GM18507 (cell line): ENCODE measurements at places on chromosomes 2 and 18.

GRCh38 chr2:23146011-23146410, 239.0 kb upstream of the KLHL29 start:
- DNase-seq: no peak

DNA sequence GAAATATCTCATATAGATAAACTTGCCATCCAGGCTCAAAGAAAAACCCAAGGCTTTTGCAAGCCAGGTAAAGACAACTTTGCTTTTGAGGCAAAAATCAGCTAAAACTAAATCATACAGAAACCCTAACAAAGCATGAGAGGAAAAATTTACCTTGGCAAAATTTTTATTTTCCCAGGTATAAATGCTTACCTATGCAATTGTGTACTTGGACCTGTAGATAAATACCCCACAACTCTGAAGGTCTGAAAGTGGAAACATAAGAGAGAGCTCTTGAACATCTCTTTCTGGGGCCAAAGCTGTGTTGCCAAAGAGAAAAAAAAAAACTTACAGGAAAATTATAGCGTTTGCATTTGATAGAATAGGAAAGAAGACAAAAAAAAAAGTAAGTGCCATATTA, 14.6 kb upstream of the CSRNP3 start:
- no peak for DNase-seq

GRCh38 chr2:208315081-208315788, 49.2 kb downstream of the PIKFYVE start:
- DNase-seq: no peak

GRCh38 chr2:134281815-134282419, 28.0 kb downstream of the MGAT5 start:
- no peak for DNase-seq

GRCh38 chr18:47679864-47680263, 250.6 kb downstream of the SMAD2 start:
- no peak for DNase-seq

DNA sequence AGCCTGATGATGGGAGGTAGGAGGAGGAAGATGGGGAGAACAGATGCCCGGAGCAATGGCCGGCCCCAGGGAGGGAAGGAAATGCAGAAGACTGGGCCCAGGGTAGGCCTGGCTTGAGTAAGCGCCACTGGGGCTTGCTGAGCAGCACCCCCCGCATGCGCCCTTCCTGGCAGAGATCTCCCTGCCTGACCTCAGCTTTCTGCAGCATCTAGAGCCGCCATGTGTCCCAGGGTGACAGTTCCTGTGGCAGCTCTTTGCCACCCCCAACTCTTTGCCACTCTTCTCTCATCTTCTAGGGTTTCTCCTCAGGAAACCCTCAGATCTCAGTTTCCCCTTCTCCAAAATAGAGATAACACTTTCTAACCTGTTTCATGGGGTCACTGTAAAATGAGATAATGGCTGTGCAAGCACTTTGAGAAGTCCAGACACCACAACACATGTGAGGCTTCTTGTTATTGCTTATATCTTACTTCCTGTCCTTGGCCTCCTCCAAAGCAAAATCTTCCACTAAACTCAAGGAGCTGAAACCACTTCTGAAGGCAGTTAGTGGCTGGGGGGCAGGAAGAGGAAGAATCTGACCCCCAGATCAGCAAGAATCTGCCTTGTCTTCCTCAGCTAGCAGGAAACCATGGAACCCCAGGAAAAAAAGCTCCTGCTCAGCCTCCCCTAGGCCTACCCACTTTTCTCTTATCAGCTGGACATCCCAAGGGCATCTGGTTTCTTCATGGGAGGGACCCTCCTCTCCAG, 64.9 kb downstream of the EPAS1 start:
- DNase-seq: no peak

DNA sequence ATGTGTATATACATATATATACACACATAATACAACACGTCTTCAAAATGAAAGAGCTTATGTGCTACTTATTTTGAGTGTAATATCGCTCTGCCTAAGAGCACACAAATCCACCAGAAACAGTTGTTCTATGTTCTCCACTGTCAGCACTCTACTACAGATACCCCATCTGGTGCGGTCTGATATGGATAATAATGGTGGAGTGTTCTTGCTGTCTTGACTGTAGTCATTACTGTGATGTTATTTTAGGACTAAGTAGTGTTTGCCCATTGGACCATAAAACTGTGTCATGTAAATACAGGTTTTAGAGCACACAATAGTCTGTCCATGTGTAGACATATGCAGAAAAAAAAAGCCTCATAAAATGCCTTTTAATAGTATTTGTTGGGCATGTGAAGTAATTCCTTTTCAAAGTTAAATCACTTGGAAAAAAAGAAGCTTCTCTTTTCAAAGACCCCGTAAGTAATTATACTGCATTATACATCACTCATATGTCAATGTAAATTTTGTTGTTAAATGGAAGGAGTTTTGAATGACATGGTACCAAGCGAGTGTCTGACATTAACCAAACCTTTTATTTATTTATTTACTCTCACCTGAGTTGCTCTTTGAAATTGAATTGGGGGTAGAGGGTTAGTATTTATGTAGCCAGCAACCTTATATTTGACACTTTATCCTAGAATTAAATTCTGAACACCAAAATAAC, 1249.2 kb upstream of the ZEB2 start:
- DNase-seq: no peak

- DNase-seq: no peak
Measured at GRCh38 chr2:133599811-133600210, 31.5 kb upstream of the NCKAP5 start.

DNA sequence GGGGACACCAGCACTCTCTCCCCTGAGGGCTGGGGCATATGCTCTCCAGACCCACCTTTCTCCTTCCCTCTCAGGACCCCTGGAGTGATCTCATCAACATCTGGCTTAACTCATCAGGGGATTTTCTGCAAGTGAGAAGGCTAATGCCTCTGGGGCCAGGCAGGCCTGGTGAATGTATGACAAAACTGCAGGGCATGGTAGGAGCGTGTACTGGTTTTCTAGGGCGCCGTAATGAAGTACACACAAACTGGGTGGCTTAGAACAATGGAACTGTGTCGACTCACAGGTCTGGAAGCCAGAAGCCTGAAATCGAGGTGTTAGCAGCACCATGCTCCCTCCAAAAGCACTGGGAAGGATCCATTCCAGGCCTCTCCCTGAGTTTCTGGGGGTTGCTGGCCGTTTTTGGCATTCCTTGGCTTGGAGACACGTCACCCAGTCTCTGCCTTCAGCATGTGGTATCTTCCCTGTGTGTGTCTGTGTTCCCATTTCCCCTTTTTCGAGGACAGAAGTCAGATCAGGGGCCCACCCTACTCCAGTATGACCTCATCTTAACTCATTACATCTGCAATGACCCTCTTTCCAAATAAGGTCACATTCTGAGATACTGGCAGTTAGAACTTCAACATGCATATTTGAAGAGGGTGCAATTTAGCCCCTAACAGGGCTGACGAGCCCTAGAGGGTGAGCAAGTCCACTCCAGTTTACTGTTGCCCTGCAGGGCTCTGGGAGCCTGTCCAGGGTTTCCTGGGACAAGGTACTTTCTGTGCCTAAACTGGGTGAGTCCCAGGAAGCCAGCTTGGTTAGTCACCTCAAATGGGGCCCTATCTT, 45.5 kb upstream of the CAB39 start:
- no peak for DNase-seq

- DNase-seq: no peak
Measured at GRCh38 chr2:223654384-223654915, 52.3 kb upstream of the SCG2 start.

DNA sequence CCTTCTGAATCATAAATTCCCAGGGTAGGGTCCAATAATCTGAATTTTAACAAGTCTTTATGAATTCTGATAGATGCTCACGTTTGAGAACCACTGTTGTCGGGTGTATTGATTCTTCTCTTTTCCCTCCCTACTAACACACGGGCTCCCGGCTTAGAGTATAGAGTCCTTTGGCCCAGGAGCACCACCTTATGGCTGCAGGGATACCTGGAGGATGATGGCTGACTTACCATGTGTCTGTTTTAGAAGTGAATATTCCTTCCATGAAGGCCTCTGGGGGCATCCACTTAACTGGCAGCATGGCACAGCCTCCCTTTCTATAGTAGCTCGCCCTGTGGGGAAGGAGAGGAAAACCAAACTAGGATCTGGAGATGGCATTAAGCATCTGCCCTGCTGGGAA, 91.7 kb downstream of the CLIP4 start:
- no peak for DNase-seq

GRCh38 chr2:66854298-66854697, 419.4 kb downstream of the MEIS1 start:
- no peak for DNase-seq

GRCh38 chr2:15941481-15941850, 1.1 kb downstream of the MYCN start:
- DNase-seq: no peak

DNA sequence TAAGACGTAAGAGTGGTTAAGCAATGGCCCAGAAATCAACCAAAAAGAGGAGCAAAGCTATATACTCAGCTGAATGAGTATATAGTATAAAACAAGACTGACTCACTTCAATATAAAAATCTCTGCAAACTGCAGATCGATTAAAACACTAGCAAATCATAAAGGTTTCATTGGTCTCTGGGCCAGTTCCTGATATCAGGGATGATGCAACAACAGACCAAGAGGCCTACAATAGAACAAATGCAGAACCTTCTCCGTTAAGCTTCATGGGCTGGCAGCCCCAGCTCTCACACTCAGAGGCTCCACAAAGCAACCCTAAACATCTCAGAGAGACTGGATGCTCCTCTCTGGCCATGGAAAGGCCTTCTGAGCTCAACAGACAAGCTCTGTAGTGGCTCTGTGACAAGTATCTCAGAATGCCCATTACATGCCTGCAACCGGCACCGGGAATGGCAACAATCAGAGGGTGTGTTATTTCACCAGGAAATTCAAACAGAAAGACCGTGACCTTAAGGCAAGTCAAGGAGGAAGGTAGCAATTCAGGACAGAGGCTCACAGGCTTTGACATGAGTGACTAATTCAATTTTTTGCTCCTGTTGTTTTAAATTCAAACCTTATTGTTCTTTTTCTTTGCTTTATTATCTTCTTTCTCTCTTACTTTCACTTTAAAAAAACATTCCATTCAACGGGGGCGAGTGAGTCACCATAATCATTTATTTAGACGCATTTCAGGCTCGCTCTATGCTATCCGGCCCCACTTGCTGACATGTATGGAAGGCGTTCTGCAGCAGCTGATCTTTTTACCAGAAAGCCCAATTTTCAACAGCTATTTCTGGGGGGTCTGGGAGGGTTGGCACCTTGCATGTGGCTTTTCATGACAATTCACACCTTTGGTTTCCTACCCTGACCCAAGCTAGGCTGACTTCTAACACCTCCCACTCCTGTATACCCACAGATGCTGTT, 15.1 kb downstream of the CYRIA start:
- DNase-seq: no peak
